Posterior vena cava (tissue), 2 donors: ENCODE measurements at places on chromosomes 13 and 19. TPM values are rescaled to one million over a fixed set of nuclear protein-coding genes. Genes with fewer than 3 reads are reported as not detected.

The KIR2DL3 gene
- total RNA-seq: not detected

The SRRM5 gene
- 0.38 TPM for total RNA-seq

DNA sequence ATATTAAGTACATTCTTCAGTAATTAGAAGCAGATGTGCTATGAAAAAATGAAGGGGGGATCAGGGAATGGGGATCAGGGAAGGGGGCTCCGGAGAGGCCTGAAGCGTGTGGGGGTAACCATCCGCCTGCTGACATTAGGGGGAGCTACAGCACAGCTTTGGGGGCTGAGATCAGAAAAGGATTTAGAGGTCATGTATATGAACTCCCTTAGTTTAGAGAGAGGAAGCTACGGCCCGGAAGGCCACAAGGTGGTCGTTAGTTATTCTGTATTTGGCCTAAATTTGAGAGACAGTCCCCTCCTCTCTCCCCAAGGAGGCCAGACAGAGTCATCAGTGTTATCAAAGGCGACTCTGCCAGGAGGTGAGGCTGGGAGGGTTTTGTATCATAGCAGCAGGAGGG lies 99.0 kb downstream of the TM9SF2 start:
- DNase-seq: no peak

GRCh38 chr13:58850161-58850560 lies 1218.6 kb downstream of the PCDH17 start:
- no peak for DNase-seq
